ENCODE measurements at places on chromosomes 16 and 17.
A peak's percentile ranks its signal among the peaks of the same experiment; 100 is the strongest.

- no peak for DNase-seq
Measured at GRCh38 chr17:30505868-30506417, 28.7 kb downstream of the GOSR1 start.

GRCh38 chr16:83769397-83770008, 38.3 kb upstream of the HSBP1 start:
- DNase-seq = no peak

GRCh38 chr17:65953316-65954147, 238.4 kb downstream of the CEP112 start:
- DNase-seq = no peak

GRCh38 chr17:13337864-13338371, 263.8 kb downstream of the HS3ST3A1 start:
- DNase-seq = no peak

GRCh38 chr17:44137891-44138709, 3.6 kb upstream of the HROB start:
- peak; percentile 42 for DNase-seq

DNA sequence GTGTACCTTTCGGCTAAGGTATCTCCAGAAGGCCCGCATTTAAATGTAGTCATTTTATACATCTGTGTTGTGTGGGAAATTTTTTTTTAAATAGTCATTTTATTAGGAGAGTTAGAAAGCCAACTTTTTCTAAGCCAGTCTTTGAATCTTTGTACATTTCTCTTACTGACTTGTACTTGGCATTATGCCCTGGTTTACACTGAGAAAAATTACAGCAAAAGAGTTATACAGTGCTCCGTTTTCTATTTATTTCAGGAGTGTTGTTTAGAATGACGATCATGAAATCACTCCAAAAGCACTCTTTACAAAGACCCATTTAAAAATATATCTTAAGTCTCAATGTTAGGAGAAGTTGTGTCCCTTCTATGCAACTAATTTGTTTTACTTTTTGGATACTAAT, 91.8 kb downstream of the CYB561 start:
- no peak for DNase-seq

- DNase-seq = no peak
Measured at GRCh38 chr17:50536683-50537646, 4.4 kb downstream of the EPN3 start.

- peak; percentile 46 for DNase-seq
Measured at GRCh38 chr16:30032083-30032819, 1.2 kb upstream of the TLCD3B start.

- no peak for DNase-seq
Measured at GRCh38 chr16:10791048-10791447, 27.5 kb downstream of the TVP23A start.

- DNase-seq = no peak
Measured at GRCh38 chr17:78526231-78527025, 50.8 kb downstream of the DNAH17 start.

GRCh38 chr17:73196500-73196899, 3.6 kb downstream of the COG1 start:
- no peak for DNase-seq

DNA sequence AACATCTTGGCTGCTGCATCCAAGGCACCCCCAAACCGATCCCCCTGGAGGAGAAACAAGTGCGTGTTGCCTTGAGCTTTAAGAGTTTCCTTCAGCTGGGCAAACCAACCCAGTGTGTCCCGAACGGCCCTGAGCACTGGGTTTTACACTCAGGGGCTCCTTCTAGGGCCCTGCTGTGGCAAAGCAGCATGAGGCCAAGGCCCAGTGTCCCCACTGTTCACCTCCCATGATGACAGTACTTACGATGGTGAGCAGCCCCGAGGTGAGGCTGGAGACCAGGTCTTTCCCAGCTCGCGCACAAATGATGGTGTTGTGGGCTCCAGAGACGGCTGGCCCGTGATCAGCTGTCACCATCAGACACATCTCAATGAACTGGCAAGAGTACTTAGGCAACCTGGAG, 6.6 kb upstream of the KLHL11 start:
- DNase-seq = no peak

DNA sequence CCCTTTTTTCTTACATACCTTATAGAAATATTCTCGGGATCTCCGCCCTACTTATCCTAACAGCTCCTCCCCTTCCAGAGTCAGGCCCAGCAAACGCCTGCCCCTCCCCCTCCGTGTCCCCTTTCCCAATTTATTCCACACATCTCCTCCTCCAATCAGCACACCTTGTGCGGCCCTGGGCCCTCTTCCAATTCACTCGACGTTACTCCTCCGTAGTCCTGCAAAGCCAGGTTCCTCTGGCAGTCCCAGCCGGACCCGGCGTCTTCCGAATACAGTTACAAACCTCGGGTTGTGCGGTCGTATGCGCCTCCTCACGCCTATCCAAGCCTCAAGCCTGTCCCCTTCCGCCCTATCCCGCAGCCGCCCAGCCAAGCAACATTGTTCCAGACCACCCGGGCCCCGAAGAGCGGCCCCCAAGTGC, 677 bp downstream of the CBX1 start:
- DNase-seq = no peak

GRCh38 chr17:45789874-45790273, 5.8 kb downstream of the CRHR1 start:
- DNase-seq = no peak

- no peak for DNase-seq
Measured at GRCh38 chr16:73025151-73025855, 22.6 kb downstream of the ZFHX3 start.

GRCh38 chr17:61750656-61751055, 112.7 kb downstream of the BRIP1 start:
- no peak for DNase-seq

DNA sequence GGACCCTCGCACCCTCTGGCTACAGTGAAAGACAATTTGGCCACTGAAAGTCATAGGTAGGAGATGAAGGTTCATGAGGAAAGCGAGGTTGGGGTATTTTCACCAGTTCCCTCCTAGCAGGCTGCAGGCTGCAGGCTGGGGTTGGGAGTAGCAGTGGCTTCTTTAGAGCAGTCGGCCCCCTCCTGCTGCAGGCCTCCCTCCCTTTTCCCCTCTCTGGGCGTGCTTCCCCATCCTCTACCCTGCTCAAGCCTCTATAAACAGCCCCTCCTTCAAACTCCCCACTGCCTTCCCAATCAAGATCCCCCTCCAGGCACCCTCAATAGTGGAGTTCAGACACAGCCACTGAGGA, 41.8 kb downstream of the GAS7 start:
- no peak for DNase-seq

- no peak for DNase-seq
Measured at GRCh38 chr17:66485309-66485947, 183.0 kb downstream of the PRKCA start.

DNA sequence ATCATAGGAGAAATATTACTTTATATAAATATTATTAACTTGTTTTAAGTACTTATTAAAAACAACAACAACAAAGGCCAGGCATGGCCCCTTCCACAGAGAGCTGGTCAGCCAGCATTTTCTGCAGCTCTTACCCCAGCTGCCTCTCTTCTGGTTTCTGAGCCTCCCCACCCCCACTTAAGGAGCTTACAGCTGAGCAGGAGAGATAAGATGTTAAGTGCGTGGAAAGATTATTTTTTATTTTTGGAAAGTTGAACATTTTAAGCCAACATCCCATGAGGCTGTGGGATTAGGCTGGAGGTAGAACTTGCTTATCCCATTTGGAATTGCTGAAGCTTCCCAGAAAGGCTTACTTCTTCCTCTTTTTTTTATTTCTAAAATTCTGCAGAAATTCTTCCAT, 401.2 kb downstream of the SEC14L1 start:
- no peak for DNase-seq

GRCh38 chr17:497241-498034, 144.8 kb upstream of the RPH3AL start:
- no peak for DNase-seq

- DNase-seq = no peak
Measured at GRCh38 chr16:54843424-54843750, 87.3 kb upstream of the IRX5 start.

DNA sequence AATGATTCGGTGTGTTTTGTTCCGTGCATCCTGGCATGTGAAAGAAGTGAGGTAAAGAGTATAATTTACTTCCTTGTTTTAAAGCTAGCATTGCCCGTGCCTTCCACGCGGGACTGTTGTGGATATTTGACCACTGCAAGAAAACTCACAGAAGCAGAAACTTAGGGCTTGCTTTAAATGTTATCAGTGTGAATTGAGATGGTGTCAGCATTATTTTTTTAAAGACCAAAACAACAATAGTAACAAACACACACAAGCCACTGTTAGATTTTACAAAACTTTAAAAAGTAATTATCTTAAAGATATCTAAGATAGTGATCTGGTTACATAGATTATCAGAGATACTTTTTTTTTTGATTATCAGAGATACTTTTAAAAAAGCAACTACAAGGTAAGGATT, 47.4 kb downstream of the WWOX start:
- no peak for DNase-seq

DNA sequence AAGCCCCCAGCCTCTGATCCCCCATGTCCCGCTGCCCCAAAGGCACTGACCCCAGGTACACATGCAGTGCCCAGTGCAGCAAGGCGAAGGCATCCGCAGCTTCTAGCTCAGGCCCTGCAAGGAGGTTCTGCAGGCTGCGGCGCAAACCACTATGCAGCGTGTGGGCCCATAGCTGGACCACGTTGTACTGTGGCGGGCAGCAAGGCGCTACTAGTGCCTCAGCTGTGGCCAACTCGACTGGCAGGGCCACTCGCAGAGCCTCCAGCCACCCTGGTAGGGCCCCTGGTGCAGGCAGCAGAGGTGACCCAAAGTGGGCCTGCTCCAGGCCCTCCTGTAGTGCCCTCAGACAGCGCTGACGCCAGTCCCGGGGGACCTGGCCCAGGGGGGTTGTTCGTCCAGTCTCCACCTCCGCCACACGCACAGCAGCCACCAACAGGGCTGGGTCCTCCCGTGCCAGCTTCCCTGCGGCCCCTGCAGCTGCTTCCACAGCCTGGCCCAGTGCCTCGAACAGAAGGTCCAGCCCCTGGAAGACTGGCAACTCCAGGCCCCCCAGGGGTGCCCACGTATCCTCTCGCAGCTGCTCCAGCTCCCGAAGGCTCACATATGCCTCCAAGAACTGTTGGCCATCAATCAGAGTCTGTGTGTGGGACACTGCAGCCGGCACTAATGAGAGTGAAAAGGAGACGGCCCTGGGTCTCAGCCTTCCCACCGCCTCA, 2.6 kb downstream of the EXOC3L1 start:
- DNase-seq = no peak

GRCh38 chr16:56266641-56267607, 75.6 kb downstream of the GNAO1 start:
- no peak for DNase-seq

GRCh38 chr16:23826528-23827045, 9.2 kb upstream of the PRKCB start:
- no peak for DNase-seq

DNA sequence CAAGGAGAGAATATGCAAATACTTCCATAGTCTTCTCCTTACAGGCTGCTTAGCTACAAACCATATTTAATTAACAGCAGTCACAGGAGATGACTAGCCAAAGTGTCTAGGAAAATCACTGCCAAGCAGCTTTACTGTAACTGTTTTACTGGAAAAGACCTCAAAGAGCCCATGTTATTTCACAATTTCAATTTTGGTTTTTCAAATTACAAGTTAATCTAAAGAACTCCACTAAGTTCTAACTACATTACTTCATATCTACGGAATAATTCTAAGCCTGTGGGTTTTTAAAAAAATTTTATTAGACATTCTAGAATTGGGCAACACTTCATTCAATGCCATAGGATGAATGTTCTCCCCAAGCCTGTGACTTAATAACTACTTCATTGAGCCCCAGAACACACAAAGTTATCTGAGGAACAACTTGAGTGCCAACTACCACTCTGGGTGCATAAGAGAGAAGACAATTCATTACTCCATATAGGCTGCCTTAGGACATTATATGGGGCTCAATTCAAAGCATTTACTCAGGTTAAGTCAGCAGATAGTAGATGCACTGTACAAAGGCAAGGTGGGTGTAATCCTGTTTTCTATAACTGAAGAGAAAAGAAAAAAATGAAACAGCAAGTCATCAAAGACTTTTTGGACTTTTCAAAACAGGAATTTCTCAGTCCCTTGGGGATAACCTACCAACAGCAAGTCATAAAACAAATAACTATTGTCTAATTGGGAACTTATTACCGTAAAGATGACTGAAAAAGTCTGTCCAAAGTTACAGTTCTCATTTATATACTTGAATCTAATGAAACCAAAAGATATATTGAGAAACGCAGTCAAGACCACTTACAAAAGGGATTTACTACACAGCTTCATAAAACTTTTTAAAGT, 33.0 kb downstream of the STAT3 start:
- no peak for DNase-seq

GRCh38 chr17:40314584-40314956, 5.6 kb downstream of the RARA start:
- peak; percentile 73 for DNase-seq

- no peak for DNase-seq
Measured at GRCh38 chr16:4747906-4748681, 13.8 kb downstream of the DNAAF8 start.

- no peak for DNase-seq
Measured at GRCh38 chr17:44768505-44769142, 9.8 kb downstream of the ADAM11 start.

DNA sequence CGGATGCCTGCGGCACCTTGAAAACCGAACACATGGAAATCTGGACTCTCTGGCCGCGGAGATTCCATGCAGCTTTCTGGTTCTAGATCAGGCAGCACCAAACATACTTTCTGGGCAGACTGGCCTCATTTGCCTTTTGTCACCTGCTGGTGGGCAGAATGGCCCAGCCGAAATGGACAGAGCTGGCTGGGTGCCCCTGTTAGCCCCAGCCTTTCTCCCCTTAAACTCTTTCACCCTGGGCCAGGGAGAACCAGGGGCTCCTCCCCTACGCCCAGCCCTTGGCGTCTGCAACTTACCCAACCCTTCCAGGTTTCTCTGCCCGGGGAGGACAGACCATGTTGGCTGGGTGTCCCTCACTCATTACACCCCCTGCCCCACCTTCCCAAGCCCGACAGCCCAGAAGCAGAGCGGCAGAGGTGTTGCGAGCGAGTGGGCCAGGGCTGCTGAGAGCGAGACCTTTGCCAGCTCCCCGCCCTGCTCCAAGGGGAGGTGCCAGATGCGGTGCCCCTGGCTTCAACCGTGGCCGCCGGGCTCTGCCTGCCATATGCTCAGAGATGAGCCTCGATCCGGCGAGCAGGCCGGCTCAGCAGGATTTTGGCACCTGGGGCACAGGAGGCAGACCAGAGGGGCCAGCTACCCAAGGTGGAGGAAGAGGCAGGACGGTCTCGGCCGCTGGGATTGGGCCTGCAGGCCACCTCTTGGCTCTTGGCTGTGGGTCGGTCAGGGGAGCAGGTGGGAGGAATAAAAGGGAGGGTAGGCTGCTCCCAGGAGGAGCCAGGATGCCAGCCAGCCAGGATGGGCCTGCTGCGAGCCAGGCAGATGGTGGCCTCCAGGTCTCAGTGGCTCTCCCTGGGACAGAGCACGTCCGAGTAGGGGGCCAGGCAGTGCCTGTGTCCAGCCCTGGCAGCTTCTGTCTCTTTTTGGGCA, 191.3 kb downstream of the NTN1 start:
- no peak for DNase-seq

- DNase-seq = no peak
Measured at GRCh38 chr16:3186946-3187690, 886 bp upstream of the OR1F1 start.

- DNase-seq = peak; percentile 40
Measured at GRCh38 chr16:30659507-30660423, 1.5 kb downstream of the FBRS start.
